CD4-positive, alpha-beta T cell treated with Interleukin-12 subunit alpha and Interleukin-12 subunit beta, for 1 hour (primary cell): ENCODE measurements at places on chromosomes 1 and 21.

- peak; percentile 68 for DNase-seq
These were observed 10.3 kb downstream of the ALX3 start for GRCh38 chr1:110060034-110060661.

GRCh38 chr1:110150330-110151174, at the start of gene SLC6A17:
SLC6A17 (plus strand) TSS chr1:110150494; CDS start chr1:110166930, 16,436 bp downstream.
- no peak for DNase-seq

GRCh38 chr1:245079021-245079609, 75.7 kb upstream of the KIF26B start:
- no peak for DNase-seq

DNA sequence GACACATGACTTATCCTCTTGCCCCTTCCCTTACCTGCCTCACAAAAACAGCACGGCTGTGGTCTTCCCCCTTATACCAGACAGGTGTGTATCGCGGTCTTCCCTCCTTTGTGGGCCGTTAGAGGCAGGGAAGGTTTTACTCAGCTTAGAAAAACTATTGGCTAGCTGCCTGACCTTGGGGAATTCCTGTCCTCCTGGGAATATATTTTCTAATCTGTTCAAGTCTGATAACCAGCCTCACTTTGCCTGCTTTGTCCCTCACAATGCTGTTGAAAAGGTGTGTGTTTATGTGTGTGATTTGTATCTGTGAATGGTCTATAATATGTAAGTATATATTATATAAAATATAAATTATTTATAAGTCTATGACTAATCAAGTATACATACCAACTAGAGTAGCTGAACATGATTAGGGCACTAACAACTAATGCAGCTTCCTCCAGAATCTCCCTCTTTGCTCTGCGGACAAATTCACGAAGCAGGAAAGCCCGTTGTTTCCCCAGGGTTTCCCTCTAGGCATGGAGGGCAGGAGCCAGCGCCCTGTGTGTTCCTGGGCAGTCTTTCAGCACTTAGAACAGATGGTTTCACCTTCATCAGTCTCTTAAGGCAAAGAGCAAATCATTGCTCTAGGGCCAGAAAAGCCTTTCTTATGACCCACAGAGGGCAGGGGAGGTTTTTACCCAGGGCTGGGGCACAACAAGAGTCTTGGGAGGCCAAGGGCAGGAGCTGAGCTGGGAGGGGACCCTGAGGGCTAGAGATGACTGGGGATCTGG, 25.6 kb downstream of the SLC26A9 start:
- DNase-seq, result no peak

- no peak for DNase-seq
These were observed 161.3 kb downstream of the TSEN15 start for GRCh38 chr1:184212649-184213314.

- no peak for DNase-seq
These were observed 64.3 kb upstream of the VTCN1 start for GRCh38 chr1:117275055-117275454.

- no peak for DNase-seq
These were observed 23.6 kb downstream of the IFFO2 start for GRCh38 chr1:18932879-18933278.

DNA sequence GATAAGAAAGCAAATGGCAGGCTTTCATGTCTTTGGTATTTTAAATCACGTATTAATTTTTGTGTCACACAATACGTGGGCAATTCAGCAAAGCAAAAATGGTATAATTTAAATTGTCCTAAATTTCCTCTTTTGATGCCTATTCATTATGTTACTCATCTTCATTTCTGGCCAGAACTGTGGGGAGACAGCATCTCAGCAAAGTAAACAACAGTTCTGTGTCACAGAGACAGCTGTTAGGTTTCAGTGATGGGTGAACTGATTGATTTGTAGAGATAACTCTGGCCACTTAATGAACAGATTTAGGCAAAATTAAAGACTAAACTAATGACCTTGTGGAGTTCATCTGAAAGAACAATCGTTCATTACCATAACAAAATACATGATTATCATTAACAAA, 49.2 kb downstream of the FH start:
- DNase-seq, result no peak

DNA sequence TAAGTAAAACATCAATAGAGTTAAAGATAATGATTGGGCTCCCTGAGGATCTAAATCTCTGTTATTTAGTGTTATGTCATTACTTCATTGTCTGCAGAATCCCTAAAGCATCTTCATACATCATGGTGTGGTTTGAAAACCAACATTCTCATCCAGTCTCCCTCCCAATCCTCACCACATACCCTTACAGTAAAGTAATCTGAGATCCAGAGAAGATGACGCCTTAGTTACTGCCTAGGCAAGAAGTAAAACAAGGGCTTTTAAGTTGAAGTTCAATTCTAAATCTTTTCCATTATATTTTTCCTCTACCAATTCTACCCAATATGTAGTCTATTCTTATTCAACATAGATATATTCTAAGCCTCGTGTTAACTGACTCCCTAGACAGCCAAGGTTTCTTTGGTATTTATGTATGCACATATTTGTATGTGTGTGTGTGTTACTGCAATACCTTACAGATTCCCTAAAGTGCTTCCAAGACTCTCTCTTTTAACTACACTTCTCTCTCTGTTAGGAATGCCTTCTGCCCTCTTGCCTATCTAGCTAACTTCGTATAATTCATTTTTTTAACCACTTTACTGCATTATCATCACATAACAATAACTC, 17.3 kb downstream of the DPH5 start:
- no peak for DNase-seq

GRCh38 chr1:208681878-208682663, 437.9 kb upstream of the PLXNA2 start:
- no peak for DNase-seq

GRCh38 chr21:42965211-42965560, 9.2 kb upstream of the PKNOX1 start:
- DNase-seq, result no peak

DNA sequence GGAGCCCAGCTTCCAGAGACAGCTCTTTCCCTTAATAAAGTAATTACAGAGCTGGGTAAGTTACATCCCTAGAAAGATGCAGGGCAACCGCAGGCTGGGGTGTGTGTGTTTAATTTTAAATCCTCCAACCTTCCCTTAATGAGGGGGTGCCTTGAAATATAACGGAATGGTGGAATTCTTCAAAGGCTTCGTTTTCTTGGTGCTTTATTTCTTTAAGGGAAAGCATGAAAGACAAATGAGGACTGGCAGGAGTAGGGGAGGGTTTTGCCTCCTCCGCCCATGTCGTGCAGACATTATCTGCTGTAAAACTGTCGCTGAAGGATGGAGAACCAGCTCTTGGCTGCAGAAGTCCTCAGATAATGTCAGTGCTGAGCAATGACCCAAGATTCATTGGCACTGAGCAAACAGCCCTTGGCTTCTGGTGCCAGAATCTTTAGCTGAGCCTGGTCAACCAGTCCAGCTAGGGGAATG, 15.5 kb downstream of the SLC6A17 start:
- no peak for DNase-seq

- no peak for DNase-seq
These were observed 16.1 kb upstream of the CHI3L1 start for GRCh38 chr1:203202431-203203245.

GRCh38 chr1:208273386-208274017, 29.3 kb upstream of the PLXNA2 start:
- no peak for DNase-seq

DNA sequence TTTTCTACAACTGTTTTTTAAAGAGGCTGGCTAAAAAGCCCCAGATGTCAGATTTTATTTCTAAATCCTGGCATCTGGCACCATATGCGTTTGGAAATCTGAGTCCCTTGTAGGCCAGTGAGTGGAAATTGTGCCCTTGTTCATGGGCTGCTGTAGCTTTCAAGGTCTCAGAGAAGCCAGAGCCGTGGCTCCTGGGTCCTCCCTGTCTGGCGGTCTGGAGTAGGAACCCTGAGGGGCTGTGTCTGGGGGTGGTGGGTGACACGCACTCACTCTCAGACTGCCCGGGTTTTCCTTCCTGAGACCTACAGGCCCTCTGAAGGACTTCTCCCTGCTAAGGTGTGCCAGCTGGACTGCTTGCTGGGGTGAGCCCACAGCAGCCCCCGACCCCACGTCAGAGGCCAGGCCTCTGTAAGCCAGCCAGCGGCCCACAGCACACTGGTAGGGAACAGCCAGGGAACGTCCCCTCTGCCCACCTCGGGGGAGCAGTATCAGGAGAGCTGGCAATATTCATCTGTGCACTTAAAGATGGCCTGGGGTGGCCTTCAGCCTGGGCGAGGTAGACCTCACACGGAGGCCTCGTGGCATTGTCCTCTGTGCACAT, 151.5 kb downstream of the PEX14 start:
- no peak for DNase-seq

GRCh38 chr1:182990413-182991144, 32.6 kb upstream of the LAMC1 start:
- no peak for DNase-seq

- no peak for DNase-seq
These were observed 36.4 kb upstream of the TARBP1 start for GRCh38 chr1:234515411-234515810.

- no peak for DNase-seq
These were observed 1.6 kb upstream of the EFNA1 start for GRCh38 chr1:155125946-155126555.
